ENCODE measurements at places on chromosomes 2 and 18.

DNA sequence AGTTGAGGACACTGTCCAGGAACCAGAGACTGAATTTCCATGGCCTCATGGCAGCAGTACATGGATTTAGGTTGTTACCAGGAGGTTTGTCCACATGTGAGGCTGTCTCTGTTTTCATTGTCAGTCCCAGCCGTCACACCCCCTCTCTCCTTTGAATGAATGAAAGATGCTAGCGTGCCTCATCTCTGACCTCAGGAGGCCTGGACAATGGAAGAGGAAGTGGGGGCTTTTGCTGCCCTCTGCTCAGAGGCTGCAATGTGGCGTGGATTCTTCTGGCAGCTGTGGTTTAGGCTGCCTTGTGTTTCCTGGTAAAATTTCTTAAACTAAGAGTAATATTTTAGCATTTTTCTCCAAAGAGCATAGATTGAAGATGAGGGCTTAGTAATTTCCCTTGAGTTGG is 47.5 kb downstream of the RAB31 start:
- DNase-seq: no peak

DNA sequence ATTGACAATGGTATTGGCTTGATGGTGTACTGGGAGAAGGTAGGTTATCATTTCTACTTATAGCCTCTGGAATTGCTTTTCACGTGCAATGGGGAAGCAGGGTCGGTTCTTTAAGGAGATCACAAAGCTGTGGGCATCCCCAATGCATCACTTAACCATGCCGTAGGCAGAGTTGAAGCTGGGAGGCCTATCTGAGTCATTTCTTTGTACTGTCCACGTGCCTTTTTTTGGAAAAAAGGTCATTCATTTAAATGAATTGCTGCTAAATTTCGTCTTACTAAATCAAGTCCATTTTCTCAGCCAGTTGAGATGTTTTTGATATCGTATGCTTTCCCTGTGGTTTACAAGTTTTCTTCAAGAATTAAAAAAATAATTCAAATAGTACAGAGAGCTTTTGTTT is 17.2 kb upstream of the GYPC start:
- DNase-seq: no peak

DNA sequence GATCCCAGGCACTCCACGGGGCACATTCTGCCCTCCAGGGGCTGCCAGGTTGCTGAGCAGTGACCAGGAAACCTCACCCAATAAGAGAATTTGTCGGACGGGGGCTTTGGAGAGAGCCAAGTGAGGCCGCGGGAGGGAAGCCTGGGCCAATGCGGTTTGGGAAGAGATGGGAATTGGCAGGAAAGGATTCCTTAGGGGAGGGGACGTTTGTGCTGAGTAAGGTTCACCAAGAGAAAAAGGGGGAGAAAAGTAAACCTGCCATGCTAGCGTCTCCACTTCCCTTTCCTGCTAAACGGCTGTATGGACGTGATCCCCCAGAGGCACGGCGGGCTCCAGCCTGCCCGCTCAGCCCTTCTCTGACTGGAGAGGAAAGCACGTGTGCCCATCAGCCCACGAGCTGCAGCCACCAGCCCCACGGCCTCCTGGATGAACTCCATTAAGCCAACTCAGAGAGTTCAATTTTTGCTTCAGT is 194.4 kb upstream of the ID2 start:
- DNase-seq: no peak

GRCh38 chr2:74201596-74201995 is 3.2 kb downstream of the MTHFD2 start:
- no peak for DNase-seq

DNA sequence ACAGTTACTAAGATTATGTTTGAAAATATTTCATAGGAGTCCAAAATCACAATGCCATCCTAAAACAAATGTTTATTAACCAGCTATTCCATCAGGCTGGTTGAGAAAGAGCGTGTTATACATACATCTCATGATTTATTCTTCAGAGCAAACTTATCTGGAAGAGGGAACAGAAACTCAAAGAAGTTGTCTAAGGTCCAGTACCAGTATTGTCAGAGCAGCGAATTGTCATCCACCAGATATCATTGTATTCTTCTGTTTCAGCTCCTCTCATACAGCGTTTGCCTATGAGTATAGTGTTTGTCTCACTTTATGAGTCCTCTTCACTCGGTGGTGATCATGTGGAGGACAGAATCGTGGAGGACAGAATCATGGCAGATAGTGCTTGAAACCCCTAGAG is 238.2 kb downstream of the OSR1 start:
- DNase-seq: no peak

DNA sequence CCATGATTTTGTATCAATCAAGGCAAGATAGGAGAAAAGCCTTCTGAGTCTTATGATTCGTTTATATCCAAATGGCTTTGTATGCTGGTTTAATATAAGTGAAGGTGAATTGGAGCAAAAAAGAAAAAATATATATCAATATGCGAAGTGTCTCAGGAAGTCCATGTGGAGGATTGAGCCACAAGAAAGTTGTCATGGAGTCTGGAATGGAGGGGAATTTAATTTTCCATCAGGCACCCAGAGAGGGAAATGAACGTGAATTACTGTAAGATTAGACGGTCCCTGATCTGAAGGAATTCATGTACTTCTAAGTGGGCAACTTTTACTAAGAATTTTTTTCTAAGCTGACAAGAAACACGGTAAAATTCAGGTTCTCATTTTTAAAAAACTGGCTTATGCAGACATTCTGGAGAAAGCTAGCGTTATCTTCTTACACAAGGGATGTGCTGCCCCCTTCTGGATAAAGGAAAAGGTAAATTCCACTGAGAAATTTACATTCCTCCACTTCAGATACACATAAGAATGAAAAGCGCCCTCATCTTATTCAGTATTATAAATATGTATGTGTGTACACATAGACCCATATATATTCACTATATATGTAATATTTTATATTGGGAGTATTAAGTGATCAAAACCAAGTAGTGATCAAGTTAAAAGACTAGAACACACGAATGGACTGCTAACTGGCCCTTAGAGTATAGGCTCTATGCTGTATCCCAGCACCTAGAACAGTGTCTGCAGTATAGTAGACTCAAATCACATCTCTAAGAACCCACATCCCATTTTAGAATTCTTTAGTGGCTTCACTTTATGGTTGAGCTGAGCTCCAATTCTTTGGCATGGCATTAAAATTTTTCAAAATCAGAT is 289.0 kb upstream of the TFPI start:
- no peak for DNase-seq

DNA sequence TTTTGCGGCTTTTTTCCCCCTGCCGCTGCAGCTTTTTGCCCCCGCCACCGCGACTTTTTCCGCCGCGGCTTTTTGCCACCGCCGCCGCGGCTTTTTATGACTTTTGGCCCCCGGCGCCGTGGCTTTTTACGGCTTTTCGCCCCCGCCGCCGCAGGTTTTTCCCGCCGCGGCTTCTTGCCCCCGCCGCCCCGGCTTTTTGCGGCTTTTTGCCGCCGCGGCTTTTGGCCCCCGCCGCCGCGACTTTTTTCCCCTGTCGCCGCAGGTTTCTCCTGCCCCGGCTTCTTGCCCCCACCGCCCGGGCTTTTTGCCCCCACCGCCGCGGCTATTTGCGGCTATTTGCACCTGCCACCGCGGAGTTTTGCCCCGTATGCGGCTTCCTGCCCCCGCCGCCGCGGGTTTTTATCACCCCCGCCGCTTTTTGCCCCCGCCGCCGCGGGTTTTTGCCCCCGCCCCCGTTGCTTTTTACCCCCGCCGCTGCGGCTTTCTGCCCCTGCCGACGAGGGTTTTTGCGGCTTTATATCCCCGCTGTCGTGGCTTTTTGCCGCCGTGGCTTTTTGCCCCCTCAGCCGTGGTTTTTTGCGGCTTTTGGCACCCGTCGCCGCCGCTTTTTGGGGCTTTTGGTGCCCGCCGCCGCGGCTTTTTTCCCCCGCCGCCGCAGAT is 2750.9 kb downstream of the RPIA start:
- DNase-seq: no peak

GRCh38 chr2:162840598-162841246 is 2.2 kb upstream of the KCNH7 start:
- DNase-seq: no peak

DNA sequence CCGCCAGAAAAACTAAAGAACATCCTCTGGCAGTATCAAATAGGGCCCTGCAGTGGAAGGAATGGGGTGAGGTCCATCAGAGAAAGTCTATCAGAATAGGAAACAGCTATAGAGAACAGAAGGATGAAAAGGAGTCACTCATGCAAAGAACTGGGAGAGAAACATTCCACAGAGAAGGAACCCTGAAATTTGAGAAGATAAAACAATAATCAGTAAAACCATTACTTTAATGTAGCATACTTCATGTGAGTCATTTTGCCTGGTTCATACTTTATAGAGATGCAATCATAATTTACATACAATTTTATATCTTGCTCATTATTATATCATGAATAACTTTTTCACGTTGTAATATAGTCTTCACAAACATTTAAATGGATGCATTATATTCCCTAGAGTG is 402.2 kb downstream of the NCKAP5 start:
- DNase-seq: no peak

DNA sequence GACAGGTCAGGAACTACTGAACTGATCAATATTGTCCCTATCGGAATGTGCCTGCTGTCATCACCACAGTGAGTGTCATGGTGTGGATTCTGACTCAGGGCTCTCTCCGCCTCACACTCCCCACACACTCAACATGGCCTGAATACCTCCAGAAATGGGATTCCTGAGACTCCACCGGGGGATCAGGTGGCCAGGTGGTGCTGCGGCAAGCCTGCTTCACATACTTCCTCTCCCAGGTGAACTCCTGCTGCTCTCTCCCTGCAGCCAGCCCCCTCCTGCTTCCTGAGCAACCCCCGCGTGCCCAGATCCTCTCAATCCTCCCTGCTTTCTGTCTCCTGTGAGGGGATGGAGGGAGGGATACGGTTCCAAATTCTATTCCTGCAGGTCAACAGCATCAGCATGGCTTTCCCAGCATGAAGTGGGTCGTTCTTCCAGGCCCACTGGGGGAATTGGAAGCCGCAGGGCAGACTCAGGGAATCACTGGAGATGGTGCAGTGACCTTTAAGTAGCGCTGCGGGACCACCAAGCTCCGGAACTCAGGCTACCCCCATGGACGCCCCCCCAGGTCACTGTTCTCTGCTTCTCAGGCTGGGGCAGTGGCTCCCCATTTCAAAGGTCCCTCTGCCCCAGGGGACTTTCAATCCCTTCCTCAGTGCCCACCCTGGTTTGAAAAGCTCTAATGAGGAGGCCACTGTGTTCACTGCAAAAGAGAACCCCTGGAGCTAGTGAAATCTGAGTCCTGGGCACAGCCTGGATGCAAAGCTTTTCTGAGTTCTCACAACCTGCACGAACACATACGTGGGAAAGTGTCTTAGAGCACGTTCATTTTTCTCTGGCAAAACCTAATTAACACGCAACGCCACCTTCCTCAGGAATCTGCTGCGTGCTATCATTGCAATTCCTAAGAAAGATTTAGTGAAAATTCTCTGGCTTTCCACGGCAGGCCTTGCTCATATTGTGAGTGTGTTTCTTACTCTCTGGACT is 168.4 kb downstream of the ZFP36L2 start:
- no peak for DNase-seq

GRCh38 chr2:104744537-104744936 is 109.4 kb upstream of the POU3F3 start:
- DNase-seq: no peak

DNA sequence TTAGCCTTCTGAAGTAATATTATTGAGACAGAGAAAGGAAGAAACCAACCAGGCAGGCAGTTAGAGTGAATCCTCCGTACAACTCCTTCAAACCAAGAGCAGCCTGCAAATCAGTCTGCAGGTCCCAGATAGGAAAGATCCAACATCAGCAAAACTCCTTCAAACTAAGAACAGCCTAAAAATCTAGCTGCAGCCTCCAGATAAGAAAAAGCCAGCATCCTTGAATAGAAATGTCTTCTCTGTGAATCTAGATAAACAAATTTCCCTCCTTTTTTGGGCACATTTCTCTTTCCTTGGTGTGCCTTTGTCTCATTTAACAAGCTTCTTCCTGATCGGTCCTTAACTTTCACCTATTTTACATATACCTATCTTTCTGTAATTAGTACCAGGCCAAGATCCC is 1004.6 kb upstream of the TMEFF2 start:
- no peak for DNase-seq

GRCh38 chr2:151033271-151034248 is 228.1 kb downstream of the RBM43 start:
- no peak for DNase-seq

- no peak for DNase-seq
Observed at GRCh38 chr18:74517236-74517630, 17.1 kb upstream of the CNDP1 start.

DNA sequence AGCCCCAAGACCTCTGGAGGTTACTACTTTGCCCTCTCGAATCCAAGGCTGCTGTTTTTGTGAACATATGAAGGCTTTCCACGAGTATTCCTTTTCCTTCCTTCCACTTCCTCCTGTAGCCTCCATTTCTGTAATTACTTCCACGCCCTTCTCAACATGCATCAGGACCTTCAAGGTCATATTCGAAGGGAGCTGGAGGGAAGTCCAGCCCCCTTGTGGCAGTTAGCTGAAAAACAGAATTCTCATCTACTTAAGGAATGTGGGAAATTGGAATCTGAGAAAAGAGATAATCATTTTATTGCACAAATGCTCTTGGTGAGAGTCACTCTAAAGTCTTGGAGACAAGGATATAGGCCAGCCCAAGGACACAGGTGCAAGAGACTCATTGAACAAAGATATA is 1000.2 kb downstream of the TDRD15 start:
- DNase-seq: no peak

DNA sequence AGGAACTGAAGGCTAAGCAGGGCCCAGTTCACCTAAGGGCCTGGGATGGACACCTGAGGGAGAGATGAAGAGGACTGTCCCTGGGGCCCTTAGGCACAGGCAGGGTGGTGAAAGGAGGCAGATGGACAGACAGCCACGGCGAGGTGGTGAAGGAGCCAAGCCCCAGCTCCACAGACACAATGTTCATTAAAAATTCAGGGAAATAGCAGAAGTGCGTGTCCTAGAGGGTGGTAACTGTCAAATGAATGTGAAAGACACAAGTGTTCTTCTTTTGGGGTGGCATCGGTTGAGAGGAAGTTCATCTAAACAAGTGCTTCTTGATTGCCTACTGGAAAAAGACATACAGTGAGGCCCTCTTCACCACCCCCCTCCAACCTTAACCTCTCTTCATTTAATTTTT is 76.2 kb upstream of the SIX2 start:
- no peak for DNase-seq

DNA sequence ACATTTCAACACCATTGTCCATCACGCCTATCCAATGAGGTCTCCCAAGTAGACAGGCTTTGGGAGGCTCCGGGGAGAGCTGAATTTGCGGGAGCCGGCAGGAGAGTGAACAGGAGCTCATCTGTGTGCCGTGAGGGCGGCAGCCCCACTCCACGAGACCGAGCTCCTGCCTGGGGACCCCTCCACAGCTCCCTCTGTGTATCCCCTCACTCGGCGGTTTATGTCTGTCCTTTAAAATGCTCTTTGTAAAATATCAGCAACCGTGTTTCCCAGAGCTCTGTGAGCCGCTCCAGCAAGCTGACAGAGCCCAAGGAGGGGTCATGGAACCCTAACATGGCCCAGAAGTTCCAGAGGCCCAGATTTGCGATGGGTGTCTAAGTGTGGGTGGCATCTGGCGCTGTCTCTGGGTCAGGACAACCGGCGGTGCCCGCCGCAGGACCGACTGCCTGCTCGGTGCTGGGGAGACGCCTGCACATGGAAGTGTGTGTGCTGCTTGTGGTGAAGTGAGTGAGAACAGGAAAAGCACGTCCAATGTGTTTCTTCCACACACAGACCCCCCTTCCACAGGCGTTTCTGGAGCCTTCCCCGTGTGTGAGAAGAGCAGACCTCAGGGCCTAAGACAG is 34.8 kb downstream of the SLC66A2 start:
- DNase-seq: no peak

GRCh38 chr2:232410238-232410900 is 3.7 kb downstream of the ALPG start:
- no peak for DNase-seq
